ENCODE measurements at places on chromosomes 3 and 15.
A peak's percentile ranks its signal among the peaks of the same experiment; 100 is the strongest.

- DNase-seq, result no peak
Measured at GRCh38 chr3:152160350-152161011, 108.2 kb upstream of the MBNL1 start.

DNA sequence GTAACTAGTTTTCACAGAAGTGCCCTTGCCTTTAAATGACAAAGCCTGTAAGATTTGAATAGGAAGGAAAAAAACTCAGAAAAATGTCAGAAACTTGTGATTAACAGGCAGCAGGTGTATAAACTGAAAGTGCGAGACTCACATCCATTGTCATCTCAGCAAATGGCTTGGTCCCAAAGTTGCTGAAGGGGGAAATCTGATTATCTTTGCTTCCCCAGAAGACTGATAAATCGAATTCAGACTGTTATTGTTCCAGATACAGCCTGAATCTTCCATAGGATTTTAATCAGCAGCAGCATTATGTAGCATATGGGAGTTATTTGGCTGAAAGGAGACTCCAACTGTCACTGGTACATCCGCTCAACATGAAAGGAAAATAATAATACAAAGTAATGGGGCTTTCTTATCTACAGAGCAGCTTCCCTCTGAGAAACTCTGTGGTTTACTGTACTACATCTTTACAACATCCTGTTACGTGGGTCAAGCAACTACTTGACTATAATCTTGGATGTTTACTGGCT is 550.4 kb upstream of the CCDC54 start:
- DNase-seq, result no peak

DNA sequence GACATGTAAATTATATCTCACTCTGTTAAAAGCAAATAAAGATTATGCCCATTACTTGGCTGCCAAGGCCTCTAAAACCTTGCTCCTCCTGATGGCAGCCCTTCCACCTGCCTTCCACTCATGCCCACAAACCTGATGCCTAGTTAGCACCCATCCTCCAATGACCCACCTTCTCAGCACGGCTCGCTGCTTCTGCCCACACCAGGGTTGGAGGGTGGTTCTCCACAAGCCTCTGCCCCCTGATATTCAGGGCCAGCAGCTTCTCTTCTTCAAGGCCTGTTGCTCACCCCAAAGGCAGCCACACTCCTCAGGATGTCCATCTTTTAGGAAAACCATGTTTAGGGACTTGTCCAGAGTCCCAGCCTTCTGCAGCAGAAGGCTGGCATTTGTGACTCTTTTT is 263.4 kb upstream of the TLE3 start:
- no peak for DNase-seq

DNA sequence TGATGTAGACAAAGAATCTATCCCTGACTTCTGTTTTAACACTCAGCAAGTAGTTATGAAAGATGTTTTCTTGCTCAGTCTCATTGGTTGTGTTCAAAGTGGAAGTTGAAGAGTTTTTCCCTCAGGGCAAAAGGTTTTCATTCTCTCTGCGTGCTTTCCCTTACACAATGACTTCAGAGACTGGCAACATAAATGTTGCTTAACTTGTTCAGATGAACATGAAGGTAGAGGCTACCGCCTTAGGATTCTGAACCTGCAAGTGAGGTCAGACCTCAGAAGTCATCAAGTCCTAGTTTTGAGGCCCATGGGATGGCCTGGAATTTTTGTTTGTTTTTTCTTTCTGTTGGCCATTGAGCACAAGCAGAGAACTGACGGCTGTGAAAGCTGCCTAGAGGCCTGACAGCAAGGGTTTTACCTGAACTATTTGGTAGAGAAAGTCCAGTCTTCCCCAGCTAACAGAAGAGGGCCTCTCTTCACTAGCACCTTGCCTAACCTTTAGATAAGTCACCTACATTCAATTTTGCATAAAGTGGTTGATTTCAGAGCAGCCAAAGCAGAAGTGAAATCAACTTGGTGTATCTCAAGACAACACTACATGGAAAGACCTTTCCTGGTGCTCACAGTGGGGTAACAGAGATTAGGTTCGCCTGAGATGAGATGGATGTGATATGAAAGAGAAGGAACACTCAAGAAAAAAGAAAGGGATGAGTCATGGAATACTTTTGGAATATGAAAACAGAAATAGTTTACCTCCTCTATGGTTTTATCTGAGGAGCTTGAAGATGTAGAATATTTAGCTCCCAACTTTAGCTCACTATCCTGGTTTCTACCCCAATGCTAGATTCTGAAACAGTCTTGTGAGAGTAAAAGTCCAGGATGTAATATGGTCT is 53.6 kb upstream of the AP4E1 start:
- no peak for DNase-seq

DNA sequence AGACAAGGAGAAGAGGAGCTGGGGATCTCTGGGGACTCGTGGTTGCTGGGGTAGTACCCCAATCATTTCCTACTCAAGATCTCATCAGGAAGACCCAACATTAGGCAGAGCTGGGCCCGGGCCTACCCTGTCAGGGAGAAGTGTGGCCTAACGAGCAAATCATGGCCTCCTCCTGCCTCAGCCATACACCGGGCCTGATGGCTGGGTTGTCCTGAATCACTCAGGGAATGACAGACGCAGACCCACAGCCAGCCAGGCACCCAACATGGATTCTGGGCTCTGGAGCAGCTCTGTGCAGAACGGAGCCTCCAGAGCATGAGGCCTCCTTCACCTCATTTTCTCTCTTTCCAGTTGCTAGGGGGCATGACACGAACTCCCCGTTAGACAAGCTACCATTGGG is 19.7 kb downstream of the ITGA11 start:
- DNase-seq, result peak; percentile 67

DNA sequence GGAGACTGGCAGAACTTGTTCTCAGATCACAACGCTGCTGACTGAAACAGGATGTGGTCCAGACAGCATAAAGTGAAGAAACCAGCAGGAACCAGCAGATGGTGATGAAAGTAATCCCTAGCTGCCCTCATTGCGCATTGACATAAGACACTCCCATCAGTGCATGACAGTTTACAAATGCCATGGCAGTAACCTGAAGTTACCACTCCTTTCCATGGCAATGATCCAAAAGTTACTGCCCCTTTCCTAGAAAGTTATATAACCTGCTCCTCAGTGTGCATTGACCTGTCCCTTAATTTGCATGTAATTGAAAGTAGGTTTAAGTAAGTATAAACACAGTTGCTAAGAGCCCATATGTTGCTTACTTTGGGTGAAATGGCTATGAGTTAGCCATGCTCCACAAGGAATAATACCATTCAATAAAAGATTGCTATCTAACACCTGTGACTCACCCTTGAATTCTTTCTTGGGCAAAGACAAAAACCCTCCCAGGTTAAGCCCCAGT is 149.1 kb upstream of the CD96 start:
- DNase-seq, result no peak

GRCh38 chr15:52206446-52206845 is 15.3 kb upstream of the GNB5 start:
- no peak for DNase-seq

DNA sequence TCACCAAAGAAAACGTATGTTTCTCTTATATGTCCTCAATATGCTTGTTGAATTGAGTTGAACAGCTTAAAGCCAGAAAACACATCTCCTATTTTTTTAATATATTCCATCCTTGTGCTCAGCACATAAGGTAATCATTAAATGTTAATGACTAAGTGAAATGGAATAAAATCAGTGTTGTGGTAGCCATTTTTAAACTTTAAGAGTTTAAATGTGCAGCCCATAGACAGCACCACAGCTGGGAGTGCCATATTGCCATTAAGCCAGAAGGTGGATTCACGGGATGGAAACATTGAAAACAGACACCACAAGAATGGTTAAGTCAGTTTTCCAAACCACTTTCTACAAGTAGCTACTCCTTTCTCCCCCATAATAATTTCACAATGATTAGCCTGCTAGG is 76.8 kb upstream of the C15orf61 start:
- DNase-seq, result no peak

GRCh38 chr15:51253366-51253765 is 85.0 kb downstream of the CYP19A1 start:
- DNase-seq, result no peak

- no peak for DNase-seq
Measured at GRCh38 chr3:151351219-151351618, 21.9 kb upstream of the P2RY13 start.

GRCh38 chr15:69478259-69478781 is 25.7 kb downstream of the RPLP1 start:
- DNase-seq, result no peak

GRCh38 chr3:10356461-10356981 is 35.6 kb upstream of the SEC13 start:
- no peak for DNase-seq

- DNase-seq, result no peak
Measured at GRCh38 chr3:124133366-124133940, 141.5 kb upstream of the ROPN1 start.

DNA sequence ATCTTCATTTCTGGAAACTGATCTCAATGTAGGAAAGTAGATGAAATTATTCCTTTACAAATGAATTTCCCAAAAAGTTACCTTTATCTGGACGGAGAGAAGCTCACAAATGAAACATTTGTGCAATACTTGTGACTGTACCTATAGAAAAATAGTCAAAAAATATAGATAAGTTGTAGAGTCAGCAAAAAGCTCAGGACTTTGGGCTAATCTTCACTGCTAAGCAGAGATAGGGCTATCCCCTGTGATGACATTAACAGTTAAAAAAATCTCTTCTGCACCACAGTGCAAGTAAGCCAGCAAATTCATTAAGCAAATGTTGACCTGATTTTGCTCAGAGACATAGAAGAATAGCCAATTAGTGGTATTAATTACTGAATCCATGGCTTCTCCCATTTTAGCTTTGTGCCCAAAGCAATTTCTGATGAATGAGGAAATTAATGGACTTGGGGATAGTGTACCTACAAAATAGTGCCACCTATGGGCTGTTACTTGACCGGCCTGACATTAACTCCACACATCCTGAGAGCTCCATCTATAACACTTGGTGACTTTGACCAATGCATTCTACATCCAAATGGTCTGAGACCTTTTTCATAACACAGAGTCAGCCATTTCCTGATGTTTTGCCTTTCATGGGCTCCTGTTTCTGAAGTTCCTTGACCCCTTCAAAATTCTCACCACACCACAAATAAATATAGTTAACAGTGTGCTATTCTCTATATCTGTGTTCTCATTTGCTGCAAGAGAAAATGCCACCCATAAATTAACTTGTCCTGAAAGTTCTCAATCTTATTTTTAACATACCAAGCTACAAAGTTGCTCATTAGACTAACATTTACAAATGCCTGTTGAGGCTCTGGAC is 105.0 kb downstream of the SSR3 start:
- DNase-seq, result no peak

DNA sequence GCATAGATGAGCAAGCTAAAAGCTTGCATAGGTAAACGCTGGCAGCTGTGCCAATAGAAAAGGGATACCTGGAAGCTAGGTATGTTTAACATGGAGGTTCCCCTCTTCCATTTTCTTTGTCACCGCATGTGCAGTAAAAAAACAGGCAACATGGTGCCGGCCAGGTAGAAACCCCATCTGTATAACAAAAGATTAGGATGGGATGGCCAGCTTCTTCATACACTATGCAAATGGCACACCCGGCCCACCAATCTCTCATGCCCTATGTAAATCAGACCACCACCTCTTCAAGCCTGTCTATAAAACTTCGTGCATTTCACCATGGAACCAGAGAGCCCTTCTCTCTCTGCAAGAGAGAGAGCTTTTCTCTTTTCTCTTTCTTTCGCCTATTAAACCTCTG is 224.3 kb upstream of the P2RY1 start:
- no peak for DNase-seq

DNA sequence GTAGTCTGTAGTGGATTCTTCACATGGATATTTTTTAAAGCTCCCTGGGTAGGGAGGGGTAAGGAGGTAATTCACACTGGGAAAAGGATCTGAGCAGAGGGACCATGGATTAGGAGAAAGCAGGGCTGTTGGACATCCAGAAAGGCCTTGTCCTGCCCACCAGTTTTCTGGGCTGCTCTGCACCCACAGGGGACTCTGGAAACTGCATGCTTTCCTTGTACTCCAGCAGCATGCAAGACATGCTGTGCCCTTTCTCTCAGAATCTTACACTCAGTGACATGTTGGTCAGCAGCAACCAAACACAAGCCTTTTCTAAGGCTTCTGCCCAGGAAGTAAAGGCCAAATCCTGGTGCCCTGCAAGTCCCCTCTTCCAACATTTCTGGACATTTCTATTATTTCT is 2.5 kb upstream of the FBN1 start:
- no peak for DNase-seq

- no peak for DNase-seq
Measured at GRCh38 chr15:51126842-51127241, 32.1 kb upstream of the TNFAIP8L3 start.

GRCh38 chr3:172622916-172623700 is 87.8 kb downstream of the NCEH1 start:
- no peak for DNase-seq

DNA sequence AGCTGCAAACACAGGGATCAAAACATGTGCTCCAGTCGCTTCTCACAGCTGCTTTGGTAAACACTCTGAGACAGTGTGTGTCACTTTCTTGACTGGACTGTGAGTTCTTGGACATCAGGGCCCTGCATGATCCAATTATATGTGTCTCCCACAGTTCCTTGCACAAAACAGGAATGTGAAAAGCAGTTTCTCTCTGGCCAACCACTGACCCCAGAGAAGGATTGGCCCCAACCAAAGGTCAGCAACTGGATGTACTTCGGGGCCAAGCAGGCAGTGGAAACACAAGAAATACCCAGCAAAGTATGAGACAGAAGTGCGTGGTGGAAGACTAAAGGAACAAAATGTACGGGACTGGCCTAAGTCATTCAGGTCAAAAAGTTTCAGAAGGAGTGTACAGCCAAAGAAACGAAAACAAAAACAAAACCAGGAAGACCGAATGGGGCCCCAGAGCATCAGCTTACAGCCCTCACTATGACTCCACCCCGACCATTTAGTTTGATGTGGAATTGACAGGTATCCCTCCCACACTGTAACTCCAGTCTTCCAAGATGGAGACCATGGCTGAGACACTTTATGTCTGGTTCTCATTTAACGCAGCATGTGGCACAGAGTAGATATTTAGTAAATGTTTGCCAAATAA is 76.7 kb upstream of the LPP start:
- no peak for DNase-seq

DNA sequence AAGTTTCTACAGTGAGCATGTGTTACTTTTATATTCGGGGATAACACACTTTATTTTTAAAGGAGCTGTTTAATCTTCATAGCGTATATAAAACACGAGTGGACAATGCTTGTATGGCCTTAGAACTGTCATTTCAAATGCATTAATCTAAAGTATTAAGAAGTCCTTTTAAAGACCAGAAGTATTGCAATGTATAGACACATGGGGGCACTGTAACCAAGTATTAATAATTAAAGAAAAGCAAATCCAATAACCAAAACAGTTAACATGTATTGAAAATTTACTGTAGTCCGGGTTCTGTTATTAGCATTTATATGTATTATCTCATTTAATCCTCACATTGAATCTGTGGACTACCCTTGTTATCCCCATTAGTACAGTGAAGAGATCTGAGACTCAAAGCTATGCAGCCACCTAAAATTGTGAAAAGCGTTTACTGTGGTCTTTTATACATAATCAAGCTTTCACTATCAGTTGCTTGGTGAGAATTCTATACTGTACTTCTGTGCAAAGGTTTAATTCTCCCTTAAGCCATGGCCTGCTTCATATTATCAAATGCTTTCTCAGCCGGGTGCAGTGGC is 10.1 kb downstream of the ARL14 start:
- DNase-seq, result no peak

- DNase-seq, result no peak
Measured at GRCh38 chr15:50909010-50909317, 481 bp downstream of the AP4E1 start.

- no peak for DNase-seq
Measured at GRCh38 chr3:189721873-189722665, 90.9 kb downstream of the TP63 start.
